AG10803 (cell line): ENCODE measurements at places on chromosomes 5 and 9.
A peak's percentile ranks its signal among the peaks of the same experiment; 100 is the strongest.

DNA sequence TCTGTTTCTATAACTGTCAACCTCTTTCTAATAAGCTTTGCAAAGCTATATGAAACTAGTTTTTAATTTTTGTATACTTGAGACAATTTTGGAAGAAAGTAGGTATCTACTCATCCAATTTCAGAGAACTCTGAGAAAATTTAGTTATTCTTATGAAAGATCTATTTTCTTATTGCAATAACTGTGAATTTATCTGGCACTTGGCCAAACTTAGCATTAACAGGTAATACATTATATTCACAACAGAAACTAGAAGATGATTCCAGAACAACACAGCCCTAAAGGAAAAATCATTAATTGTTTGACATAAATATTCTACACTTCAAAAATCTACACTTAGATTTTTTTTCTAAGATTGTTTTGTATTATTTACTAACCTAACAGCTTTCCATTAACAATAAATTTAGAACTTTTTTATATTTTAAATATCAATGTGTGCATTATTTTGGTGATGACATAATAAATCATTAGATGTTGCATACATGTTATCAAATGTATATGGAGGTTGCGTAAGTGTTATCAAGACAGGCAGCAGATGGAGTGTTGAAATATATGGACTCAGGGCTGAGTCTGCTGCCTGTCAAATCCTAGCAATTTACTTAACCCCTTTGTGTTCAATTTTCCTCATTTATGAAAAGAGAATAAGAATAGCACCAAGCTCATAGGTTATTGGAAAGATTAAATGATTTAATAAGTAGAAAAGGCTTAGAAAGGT lies 141.8 kb downstream of the MUSK start:
- no peak for DNase-seq

DNA sequence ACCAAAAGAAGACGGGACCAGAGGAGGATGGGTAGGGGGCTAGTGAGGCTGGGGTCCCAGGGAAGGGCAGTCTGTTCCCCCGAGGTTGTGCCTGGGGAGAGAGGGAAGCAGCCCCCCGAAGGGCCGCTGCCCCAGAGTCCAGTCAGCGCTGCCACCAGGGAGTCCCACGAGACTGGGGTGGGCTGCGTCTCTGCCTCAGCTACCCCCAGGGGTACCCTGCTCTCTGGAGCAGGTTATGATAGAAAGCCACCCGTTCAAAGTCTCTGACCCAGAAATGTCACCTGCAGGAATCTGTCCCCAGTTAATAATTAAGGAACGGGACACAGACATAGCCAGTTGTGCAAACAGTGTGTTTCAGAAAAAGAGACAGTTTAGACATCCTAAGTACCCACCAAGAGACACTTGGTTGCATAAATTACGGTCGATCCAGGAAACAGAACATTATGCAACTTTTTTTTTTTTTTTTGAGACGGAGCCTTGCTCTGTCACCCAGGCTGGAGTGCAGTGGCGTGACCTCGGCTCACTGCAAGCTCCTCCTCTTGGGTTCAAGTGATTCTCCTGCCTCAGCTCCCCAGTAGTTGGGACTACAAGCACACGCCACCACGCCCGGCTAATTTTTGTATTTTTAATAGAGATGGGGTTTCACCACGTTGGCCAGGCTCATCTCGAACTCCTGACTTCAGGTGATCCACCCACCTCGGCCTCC lies 10.7 kb upstream of the AGPAT2 start:
- no peak for DNase-seq

- DNase-seq, result peak; percentile 91
These were observed 5.5 kb downstream of the SEPTIN8 start for GRCh38 chr5:132771503-132771998.

- peak; percentile 73 for DNase-seq
These were observed 9.7 kb downstream of the TIGD6 start for GRCh38 chr5:149990518-149991376.

GRCh38 chr9:5873439-5873838 lies 17.2 kb upstream of the MLANA start:
- no peak for DNase-seq

DNA sequence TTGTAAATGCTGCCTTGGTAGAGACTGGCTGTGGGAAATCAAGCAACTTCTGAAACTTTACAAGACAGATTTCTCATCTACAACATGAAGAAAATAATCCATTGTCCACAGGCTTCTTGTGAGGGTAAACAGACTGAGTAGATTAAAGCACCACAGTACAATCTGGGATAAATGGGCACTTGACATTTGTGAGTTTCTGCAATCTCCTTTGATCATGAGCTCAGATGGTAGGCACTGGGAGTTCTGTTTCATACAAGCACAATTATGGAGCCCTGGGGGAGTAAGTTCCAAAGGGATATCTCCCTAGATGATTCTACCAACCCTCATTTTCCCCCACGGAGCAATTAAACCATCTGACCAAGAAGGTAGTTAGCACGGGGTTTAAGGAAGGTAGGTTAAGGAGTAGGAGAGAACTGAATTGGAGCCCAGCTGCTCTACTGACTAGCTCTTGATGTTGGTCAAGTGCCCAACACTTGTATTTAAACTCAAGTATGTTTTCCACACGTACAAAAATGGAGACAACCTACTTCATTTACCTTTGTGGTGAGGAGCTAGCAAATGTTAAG lies 479.5 kb upstream of the TNC start:
- DNase-seq, result no peak

- DNase-seq, result peak; percentile 8
These were observed 132.5 kb downstream of the HSD17B3 start for GRCh38 chr9:96169484-96169883.

DNA sequence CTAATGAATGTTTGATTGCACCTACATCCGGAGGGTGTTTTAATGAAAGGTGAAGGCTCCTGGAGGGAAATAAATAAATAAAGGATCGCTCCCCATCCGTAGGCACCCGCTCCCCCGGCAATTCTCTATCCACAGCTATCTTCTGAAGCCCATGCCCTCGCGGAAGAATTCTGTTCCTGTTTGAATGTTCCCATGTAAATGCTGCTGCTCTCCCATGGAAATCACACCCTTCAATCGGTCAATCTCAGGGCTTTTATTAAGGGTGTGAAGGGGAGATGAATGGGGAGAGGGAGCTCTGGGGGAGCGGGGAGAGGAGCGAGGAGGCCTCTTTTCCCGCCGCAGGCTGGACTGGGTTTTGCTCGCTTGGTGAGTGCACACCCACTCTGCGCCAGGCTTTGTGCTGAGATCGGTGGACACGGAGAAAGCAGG lies 21.1 kb upstream of the ARAP3 start:
- no peak for DNase-seq

GRCh38 chr5:131151216-131151615 lies 13.8 kb downstream of the HINT1 start:
- DNase-seq, result no peak

DNA sequence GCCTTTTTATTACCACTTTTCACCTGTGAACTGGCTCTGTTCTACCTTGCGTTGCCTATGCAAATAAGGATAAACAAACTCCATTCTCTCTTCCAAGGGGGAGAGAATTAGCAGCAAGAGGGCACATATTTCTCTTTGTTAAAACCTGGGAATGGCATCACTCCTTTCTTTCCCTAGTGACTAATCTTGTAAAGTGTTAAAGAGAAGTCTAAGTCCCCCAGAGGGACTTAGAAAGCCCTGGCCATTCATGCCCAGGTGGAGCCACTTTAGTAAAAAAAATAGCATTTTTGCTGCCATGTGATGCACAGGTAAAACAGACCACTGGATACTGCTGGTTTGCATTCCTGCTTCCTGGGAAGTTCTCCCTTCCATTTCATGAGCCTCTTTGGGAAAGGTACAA lies 148.4 kb downstream of the MAN2A1 start:
- DNase-seq, result no peak
